ENCODE measurements at places on chromosomes 13 and 19.

- no peak for DNase-seq
These were observed 2.6 kb downstream of the IGFL2 start for GRCh38 chr19:46150606-46151005.

DNA sequence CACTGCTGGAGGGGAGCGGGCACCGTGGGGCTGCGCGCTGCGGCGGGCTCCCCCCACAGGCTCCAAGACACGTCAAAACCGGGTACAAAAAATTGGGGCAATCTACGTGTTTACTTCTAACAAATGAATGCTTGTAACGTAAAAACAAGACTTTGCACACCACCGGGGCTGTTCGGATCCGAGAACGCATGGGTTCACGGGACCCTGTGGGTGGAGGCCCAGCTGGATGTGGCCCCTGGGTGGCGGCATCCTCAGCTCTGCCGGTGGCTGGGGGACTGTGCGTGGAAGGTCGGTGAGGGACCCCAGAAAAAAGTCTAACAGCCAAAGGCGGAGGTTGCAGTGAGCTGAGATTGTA, 10.3 kb upstream of the SLC7A10 start:
- no peak for DNase-seq

DNA sequence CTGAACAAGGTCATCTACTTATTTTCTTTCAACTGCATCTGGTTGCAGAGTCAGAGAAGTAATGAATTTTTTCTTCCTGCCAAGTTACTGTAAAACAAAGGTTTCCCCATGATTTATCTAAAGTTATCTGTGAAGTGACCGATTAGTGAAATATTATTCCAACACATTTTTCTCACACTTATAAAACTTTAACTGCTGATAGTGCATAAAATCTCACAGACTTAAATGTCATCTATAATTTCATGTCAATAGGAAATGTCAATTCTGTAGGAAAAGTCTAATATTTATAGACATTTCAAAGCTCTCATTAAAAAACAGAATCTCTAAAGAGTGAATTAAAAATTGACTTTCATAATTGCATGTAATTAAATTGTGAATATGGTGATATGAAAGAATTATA, 397.2 kb downstream of the SLITRK1 start:
- no peak for DNase-seq

- no peak for DNase-seq
These were observed 30.9 kb upstream of the MED4 start for GRCh38 chr13:48125794-48126228.

- no peak for DNase-seq
These were observed 1.5 kb downstream of the LRRC63 start for GRCh38 chr13:46213242-46213641.

DNA sequence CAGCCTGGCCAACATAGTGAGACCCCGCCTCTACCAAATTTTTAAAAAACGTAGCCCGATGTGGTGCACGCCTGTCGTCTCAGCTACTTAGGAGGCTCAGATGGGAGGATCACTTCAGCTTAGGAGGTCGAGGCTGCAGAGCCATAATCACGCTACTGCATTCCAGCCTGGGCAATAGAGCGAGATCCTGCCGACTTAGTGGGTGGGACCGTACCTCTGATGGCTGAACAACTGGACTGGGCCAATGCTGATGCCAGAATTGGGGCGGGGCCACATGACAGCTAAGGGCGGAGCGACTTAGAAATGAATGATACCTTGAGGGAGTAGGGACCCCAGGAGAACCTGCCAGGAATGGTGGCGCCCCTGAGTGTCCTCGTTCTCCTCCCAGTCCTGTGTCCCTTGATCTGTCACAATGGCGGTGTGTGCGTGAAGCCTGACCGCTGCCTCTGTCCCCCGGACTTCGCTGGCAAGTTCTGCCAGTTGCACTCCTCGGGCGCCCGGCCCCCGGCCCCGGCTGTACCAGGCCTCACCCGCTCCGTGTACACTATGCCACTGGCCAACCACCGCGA, 3.6 kb downstream of the LTBP4 start:
- DNase-seq = no peak

DNA sequence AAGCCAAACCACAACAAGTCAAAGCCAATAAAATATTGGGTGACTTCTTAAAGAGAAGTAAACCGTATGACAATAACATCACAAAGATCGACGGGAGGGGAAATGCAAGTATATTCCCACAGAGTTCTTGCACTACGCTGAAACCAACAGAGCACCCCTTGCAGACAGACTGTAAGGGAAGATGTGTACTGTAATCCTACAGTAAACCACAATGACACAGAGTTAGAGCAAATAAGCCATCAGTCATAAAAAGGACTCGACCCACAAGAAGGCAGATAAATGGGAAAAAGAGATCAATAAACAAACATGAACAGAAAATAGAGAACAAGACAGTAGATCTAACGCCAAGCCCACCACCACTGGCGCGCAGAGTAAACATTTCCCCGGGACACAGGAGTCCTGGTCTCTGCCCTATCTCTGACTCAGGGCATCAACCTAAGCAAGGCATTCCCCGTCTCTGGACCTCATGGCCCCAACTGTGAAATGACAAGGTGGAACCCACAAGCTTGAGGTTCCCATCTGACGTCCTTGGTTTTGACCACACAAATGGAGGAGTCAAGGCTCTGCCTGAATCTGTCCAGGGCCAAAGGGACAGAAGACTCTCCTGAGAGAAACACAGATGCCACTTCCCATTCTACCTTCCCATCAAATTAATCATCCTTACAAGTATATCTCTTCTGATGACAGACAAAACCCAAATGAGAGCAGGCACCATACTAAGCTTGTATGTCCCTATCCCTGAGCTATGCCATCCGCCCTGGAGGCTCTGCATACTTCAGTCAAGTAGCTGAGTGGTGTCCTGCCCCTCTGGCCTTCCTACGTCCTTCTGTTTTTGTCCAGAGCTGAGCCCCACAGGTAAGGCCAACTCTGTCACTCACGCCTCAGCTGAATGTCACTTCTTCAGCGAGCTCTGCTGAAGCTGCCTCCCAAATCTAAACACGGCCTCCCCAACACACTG, 15.0 kb downstream of the SAFB2 start:
- no peak for DNase-seq

- no peak for DNase-seq
These were observed 6.6 kb downstream of the EFNB2 start for GRCh38 chr13:106528718-106529414.

DNA sequence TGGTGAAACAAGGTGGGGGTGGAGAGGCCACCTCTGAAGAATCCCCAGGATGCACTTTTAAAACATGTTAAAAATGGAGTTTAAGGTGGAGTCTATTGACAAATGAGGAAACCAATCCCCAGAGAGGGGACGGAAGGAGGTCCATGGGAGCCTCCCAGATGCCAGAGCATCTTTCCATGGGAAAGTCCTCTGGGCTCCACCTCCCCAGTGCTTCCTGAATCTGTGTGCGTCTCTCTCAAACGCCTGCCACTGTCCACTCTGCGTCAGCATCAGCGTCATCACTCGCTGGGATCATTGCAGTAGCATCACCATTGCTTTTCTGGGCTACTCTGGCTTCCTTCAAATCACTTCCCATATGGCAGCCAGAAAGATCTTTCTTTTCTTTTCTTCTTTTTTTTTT, 6.2 kb downstream of the GPR4 start:
- DNase-seq = no peak

DNA sequence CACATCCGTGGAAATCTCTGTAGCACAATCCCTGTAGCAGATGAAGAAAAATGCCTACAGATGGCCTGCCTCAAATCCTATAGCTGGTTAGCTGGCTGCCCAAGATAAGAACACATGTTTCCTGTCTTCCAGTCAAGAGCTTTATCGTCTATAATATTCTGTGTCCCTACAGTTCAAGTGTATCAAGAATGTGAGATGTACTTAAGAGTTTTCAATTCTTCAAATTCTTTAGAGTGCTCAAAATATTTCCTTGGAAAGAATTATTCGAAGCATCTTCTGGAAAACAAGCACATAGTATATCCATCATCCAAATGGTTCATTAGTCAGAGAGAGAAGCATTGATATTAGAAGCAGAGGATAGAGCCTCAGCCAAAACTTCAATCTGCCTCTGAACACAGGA, 239.8 kb downstream of the COG6 start:
- no peak for DNase-seq

- DNase-seq = no peak
These were observed 27.0 kb downstream of the POMP start for GRCh38 chr13:28685892-28686291.

GRCh38 chr19:6241056-6241455, 38.7 kb downstream of the MLLT1 start:
- DNase-seq = no peak

- DNase-seq = peak; percentile 56
These were observed at the start of gene ZNF763 for GRCh38 chr19:11964858-11965645. TSS of gene ZNF763 (plus strand) at chr19:11965040. CDS start at chr19:11965209, 169 bp downstream.

DNA sequence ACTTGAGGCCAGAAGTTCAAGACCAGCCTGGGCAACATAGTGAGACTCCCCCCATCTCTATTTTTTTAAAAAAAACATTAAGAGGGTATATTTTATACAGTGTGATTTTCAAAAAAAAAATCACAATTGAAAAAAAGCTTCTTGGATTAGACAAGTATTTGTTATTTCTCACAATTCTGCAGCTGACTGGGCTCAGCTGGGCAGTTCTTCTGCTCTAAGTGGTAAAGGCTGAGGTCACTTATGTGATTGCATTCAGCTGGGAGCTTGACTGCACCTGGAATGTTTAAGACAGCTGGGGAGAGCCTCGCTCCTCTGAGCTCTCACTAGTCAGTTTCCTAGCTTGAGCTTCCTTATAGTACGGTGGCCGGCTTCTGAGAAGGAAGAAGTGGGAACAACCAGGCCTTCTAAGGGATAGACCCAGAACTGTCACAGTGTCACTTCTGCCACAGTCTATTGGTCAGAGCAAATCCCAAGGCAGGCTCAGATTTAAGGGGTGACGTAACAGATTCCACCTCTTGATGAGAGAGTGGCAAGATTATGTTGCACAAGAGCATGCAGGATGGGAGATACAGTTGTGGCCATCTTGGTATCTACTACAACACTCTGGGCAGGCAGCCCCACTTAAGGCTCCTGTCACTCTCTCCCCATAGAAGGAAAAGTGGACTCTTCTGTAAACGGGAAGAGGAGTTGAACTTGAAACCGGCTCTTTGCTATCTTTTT, 19.7 kb upstream of the IRGC start:
- DNase-seq = no peak

- DNase-seq = no peak
These were observed 11.2 kb upstream of the GNA15 start for GRCh38 chr19:3124630-3125029.

GRCh38 chr13:44618326-44618725, 42.2 kb upstream of the TSC22D1 start:
- no peak for DNase-seq

DNA sequence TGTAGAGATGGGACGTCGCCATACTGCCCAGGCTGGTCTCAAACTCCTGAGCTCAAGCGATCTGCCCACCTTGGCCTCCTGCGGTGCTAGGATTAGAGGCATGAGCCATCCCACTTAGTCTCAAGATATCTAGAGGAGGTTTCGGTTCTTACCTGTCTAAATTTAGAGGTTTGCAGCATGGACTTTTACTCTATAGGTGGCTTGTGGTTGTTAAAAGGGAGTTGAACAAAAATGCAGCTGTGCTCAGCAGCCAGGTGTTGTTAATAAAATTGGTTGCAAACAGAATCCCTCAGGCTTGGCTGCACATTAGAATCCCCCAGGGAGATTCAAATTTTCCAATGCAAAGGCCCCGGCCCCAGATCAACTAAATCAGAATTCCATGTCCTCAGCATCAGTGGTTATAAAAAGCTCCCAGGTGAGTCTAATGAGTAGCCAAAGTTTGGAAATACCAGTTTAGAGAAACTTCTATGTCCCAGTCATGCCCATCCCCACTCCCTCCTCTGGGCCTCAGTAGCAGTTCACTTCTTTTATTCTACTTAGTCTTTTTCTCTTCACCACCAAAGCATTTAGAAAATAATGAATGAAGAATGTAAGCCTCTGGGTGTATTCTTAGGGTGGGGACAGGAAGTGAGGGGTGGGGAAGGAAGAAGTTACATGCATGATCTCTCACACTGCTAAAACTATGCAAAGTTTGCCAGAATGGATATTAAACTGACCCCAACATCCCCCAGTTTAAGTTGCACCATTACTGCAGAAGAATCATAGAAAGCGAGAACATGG, 471.0 kb downstream of the COG6 start:
- DNase-seq = no peak

GRCh38 chr19:2309734-2310362, 1.9 kb upstream of the LINGO3 start:
- DNase-seq = no peak

GRCh38 chr19:46426506-46427162, 2.1 kb downstream of the PNMA8C start:
- DNase-seq = peak; percentile 84

DNA sequence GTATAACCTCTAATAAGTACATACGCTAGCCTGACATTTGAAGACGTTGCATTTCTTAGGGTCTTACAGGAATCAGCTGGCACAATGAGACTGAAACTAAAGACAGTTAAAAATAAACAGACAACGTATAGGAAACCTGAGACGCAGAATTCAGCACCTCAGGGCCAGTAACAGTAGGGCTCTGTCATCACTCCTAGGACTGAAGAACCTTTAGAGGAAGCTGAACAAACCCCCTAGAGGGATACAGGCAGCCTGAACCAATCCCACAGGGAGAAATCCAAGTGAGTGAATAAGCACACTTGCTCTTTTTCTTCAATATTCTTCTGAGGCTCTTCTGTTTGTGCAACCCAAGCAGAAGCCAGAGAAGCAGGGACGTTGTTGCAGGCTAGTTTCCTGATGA, 53.9 kb upstream of the KLHL1 start:
- no peak for DNase-seq

- DNase-seq = no peak
These were observed 15.1 kb downstream of the LILRA5 start for GRCh38 chr19:54297759-54298305.

DNA sequence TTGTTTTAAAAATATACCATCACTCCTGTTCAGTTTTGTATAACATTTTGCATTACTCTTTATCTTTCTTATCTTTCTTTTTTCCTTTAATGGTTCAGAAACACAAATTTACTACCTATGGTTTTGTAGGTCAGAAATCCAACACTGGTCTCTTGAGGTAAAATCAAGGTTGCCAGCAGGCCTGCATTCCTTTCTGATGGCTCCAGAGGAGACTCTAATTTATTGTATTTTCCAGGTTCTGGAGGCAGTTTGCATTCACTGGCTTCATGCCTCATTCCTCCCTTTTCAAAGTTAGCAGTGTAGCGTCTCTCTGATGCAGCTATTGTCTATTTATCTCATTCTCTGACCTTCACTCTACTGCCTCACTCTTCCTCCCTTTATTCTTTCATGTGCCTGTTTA, 767.4 kb downstream of the SLITRK6 start:
- no peak for DNase-seq

- DNase-seq = peak; percentile 75
These were observed 61.4 kb downstream of the RFX2 start for GRCh38 chr19:6048793-6049405.

DNA sequence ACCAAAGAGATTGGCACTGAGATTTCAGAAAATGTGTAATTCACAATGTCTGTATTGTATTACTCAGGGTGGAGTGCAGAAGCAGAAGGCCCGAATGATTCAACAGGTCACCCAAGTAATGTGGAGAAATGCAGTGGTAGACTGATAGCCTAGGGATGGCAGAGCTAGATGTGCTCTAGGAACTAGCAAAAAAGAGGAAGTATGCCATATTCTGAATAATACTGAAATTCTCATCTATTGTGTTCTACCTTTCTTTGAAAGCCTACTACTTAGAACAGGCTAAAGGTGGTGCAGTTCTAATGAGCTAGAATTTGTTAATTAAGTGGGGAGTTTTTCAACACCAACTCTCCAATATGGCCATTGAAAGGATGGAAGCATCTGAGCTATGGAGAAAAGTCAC, 1449.8 kb upstream of the MIR17HG start:
- DNase-seq = no peak

- DNase-seq = no peak
These were observed 22.8 kb downstream of the DCLK1 start for GRCh38 chr13:36108342-36108741.

- DNase-seq = no peak
These were observed 10.9 kb downstream of the FAM187B start for GRCh38 chr19:35217649-35217990.
